Muscle of back (tissue), 13 donors: ENCODE measurements at places on chromosomes 11 and 22.

DNA sequence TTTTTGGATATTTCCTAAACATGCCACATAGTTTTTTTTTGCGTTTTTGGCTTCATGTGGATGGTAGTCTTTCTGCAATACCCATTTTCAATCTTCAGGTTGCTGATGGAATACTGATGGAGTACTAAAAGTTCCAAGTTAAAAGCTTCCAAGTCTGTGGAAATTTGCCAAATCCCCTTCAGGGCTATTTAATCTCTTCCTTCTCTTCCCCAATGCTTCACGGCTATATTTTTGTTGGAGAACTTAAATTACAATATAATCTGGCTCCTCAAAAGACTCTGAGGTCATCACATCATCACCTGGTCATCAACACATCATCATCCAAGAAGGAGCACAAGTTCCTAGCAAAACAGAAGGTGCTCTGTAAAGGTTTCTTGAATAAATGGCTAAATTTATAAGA is 881.0 kb upstream of the TENM4 start:
- peak; percentile 27 for DNase-seq

DNA sequence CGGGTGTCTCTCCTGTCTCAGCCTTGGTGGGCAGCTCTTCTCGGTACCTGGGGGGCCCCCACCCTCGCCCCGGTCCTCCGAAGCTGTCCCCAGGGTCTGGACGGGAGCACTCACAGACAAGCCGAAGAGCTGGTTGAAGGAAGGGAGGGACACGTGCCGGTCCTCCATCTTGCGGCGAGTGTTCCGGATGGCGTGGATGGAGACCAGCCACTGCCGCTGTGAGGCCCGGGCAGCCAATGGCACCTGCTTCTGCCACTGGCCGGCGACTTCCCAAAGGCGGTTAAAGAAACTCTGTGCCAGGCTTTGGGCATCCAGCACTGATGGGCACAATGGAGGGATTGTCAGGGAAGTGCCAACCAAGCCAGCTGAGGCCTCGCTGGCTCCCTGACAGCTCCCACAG is 18.7 kb downstream of the PPM1F start:
- no peak for DNase-seq

GRCh38 chr22:36311386-36312085 is 58.6 kb downstream of the APOL1 start:
- DNase-seq: no peak

DNA sequence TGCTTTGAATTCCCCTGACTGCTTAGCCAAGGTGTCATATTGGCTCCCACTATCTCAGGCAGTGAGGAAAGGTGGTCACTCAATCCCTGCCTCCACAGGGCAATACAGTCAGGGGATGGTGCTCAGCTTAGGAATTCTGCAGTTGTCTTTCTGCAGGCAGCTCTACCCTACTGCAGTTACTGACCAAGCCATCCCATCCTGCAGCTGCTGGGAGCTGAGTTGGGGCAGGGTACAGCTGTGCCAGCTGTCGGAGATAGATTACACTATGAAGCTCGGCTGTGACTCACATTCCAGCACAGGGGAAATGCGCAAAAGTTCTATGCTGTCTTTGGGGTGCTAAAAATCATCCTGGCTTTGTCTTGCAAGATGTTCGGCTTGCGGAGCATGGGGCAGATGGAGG is 4.4 kb upstream of the DAGLA start:
- DNase-seq: no peak

- no peak for DNase-seq
Measured at GRCh38 chr22:35910003-35910769, 118.4 kb downstream of the RBFOX2 start.

DNA sequence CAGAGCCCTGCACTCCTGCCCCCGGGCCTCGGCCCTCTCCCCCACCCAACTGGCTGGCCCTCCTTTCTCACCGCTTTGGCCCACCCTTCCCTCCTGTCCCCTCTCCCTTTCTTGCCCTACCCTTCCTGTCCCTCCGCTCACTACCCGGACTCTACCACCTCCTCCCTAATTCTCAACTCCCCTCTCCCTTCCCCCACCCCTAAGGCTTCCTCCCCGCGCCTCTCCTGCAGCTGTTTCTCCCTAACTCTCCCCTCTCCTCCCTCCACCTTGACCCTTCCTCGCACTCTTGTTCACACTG is 421 bp downstream of the SLC15A3 start:
- no peak for DNase-seq

DNA sequence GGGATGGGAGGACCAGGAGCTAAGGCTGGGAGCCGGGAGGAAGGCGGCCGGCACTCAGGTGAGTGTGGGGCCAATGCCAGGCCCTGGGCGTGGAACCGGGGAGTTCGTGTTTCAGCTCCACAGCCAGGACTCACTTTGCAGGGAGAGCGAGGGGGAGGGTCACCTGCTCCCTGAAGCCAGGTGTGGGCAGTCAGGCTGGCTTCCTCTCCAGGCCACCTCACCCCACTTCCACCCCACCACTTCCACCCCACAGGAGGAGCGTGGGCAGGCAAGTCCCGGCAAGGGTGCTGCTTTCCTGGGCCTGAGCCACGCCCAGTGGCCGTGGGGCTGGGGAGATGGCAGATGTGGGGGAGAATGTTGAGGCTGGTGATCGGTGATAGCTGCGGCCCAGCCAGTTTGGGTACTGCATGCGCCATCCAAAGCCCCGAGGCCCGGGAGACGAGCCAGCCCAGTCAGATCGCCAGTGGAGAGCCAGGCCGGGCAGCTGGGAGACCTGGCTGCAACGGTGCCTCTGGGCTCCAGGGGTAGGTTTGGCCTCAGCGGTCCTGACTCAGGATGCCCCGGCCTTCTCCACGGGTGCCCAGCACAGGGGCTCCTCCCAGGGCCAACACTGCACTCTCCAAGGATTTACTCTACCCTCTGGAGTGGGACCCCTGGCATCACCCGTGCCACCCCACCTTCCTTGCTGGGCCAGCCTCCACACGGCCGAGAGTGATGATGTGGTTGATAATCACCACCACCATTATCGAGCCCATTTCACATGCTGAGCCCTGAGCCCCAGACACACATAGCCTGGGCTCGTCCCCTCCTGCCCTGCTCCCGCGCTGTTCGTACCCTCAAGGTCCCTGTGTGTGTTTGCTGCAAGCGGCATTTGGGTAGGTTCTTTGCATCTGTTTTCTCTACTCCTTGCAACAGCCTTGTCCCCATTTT is 93.8 kb downstream of the WNT7B start:
- no peak for DNase-seq

DNA sequence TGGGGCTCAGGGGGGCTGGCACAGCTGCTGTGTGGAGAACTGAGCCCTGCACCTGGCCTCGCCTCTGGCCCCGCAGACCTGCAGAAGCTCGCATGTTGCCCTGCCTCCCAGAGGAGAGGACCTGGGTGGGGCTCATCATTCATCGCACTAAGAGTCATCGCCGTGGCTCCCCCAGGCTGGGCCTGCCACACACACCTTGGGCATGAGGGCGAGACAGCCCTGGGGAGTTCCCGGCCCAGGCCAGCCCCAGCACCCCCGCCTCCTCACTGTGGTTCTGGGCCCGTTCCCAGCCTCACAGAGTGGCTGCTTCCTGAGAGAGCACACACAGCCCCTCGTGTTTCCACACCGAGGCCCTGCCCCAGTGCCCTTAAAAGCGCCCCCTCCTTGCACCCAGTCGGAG is 694.6 kb downstream of the TBC1D22A start:
- no peak for DNase-seq

- peak; percentile 50 for DNase-seq
Measured at GRCh38 chr11:134951305-134951700, 539.3 kb upstream of the B3GAT1 start.

- peak; percentile 86 for DNase-seq
Measured at GRCh38 chr11:118608360-118609227, 1.2 kb downstream of the PHLDB1 start.

DNA sequence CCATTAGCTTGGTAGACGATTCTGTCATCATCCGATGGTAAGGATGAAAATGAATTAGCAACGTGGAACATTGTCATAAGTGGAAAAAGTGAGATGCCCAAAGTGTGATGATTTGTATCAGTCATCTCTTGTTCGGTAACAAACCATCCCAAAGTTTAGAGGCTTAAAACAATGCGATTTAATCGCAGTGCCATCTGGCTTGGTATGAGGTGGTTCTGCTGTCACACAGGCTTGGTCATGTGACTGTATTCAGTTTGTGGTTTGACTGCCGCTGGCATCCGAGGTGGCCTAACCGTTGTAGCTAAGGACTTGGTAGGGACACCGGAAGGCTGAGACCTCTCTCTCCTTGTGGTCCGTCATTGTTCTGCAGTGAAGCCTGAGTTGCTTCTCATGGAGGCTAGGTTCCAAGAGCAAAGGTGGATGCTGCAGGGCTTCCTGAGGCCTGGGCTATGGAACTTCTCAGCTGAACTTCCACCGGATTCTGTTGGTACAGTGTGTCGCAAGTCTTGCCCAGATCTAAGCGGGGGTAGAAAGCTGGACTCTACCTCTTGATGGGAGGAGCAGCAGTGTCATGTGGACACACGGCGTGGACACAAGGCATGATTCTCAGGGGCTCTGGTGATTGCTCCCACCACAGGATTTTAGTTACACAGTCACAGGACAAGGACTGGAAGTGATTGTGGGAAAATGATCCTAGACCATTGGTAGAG is 36.3 kb downstream of the BCR start:
- DNase-seq: no peak

DNA sequence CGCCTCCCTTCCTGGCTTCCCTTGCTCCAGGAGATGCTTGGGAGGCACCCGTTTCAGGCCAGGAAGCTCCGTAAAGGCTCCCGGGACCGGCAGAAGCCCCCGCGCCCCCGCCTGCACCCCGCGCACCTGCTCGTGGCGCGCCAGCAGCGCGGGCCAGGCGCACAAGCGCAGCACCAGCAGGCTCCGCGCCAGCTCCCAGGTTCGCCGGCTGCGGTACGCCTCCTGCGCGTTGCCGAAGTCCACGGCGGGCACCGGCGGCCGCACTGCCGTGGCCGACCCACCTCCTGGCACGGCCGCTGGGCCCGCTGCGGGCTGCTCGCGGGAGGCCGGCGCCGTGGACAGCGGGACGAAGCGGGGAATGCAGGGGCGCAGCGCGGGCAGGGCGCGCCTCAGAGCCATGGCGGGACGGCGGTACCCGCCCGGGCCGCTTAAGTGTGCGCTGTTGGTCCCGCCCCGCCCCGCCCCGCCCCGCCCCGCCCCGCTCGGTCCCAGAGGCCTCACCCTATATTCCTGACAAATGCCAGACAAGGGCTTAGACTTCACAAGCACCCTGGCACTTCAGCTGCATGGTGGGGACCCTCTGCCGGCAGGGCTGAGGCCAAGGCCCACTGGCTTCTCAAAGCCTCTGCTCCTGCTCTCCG is at the start of gene PRODH:
Gene PRODH (minus strand): TSS at position 405 of the 641 bp plus-strand sequence. CDS start 6 bp downstream, at position 399.
- DNase-seq: no peak

- no peak for DNase-seq
Measured at GRCh38 chr22:25628494-25628893, 64.0 kb downstream of the GRK3 start.

- DNase-seq: no peak
Measured at GRCh38 chr11:105100206-105100605, 39.4 kb downstream of the CARD18 start.

DNA sequence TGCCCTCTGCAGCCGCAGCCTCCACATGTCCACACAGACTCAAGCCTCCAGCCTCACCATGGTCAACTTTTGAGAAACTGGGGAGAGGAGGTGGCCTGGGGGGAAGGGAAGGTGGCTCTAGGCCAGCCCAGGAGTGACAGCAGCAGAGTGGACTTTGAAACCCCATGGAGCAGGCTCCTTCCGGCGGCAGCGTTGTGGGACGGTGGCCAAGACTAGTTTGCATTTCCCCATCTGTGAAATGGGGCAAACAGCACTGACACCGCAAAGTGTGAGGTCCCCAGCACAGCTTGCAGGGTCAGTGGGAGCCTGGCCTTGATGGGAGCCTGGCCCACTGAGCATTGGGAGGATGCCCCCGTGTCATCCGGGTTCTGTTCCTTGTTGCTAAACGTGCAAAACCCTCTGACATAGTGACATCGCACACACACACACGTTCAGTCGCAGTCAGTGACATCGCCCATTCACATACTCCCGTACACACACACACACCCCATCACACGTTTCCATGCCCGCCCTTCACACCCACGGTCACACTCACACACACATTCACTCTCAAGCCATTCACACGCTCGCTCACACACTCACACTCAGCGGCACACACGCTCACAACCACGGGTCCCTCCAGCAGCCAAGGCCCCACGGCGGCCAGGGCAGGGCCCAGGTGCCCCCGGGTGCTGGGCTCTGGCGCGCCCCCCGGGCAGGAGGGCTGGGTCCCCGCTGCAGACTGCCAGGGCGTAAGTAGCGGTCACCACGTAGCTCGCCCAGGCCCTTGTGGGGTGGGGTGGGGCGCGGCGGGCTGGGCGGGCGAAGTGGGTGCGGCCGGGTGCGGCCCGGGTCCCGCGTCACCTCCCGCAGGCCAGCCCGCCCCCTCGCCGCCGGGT is 585 bp downstream of the CYB5R3 start:
- peak; percentile 40 for DNase-seq

- DNase-seq: no peak
Measured at GRCh38 chr11:115226556-115226955, 277.7 kb downstream of the CADM1 start.

DNA sequence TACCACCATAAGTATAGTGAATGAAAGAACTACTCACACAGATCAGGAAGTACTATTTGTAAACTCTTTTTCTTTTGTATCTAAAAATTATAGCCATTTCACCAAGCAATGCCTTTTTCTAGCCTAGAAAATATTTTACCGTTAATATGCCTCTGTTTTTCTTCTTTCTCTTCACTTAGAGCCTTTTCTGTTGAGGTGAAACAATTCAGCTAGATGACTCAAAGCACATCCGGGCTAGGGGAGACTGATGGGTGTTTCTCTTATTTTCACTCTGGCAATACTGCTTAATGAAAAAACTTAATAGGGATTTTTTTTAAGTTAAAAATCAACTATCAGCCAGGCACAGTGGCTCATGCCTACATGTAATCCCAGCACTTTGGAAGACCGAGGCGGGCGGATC is 93.3 kb downstream of the SGSM3 start:
- no peak for DNase-seq

- DNase-seq: no peak
Measured at GRCh38 chr11:111697933-111698371, 68.2 kb downstream of the PPP2R1B start.

DNA sequence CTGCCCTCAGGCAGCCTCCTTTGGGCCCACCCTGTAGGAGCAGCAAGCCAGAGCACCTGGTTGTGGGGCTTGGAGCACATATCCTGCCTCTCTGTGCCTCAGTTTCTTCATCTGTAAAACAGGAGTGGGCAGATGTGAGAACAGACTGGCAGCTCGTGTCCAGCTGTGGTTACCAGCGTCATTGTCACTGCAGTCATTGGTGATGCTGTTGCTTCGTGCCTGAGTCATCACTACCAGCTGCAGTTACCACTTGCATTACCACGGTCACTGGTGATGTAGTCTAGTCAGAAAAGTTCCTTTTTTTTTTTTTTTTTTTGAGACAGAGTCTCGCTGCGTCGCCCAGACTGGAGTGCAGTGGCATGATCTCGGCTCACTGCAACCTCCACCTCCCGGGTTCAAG is 20.4 kb downstream of the RSPH14 start:
- no peak for DNase-seq

GRCh38 chr11:117744471-117745150 is 52.4 kb downstream of the DSCAML1 start:
- DNase-seq: no peak

- DNase-seq: no peak
Measured at GRCh38 chr22:49181942-49182341, 645.7 kb downstream of the BRD1 start.
